ENCODE measurements at places on chromosomes 2 and 18.
A peak's percentile ranks its signal among the peaks of the same experiment; 100 is the strongest.

DNA sequence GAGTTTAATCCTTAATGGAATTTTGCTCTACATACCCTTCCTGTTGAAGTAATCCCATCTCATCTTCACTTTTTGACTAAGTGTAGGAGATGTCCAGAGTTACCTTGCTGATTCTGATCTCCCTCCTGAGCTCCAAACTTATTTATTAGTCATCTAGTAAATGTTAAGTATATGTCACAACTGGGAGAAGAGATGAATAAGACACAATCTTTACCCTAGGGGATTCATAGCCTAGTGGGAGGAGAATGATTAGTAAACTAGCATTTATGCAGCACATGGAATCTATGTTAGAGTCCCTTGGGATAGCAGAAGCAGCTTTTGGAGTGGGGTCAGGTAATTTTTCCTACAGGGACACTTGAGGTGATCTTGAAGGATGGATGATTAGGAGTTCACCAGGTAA, 20.7 kb downstream of the ACVR2A start:
- DNase-seq: no peak

DNA sequence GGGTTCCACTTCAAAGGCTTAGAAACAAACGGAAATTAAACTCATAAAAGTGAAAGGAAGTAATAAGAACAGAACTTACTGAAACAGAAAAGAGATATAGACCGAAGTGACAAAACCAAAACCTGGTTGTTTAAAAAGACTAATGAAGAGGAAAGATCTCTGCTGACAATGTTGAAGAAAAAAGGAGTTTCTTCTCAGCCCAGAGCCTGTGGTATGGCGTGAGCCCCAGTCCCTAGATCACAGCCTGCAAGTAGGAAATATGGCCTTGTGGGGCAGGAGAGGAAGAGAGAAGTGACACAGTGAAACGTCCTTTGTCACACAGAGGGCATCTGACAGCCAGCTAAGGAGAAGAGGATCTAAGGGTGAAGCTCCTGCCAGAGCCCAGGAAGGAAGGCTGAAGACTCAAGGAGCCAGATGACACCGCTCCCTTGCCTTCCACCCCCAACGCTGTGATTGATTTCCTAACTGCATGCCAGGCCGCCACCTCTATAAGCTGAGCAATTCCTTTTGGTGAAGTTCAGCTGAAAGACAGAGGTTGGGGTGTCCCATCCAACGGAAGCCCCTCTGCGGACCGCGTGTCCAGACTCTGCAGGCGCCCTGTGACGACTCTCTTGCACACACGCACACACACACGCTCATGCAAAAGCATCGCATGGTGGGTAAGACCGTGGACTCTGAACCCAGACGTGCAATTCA, 141.1 kb downstream of the HDAC4 start:
- no peak for DNase-seq

DNA sequence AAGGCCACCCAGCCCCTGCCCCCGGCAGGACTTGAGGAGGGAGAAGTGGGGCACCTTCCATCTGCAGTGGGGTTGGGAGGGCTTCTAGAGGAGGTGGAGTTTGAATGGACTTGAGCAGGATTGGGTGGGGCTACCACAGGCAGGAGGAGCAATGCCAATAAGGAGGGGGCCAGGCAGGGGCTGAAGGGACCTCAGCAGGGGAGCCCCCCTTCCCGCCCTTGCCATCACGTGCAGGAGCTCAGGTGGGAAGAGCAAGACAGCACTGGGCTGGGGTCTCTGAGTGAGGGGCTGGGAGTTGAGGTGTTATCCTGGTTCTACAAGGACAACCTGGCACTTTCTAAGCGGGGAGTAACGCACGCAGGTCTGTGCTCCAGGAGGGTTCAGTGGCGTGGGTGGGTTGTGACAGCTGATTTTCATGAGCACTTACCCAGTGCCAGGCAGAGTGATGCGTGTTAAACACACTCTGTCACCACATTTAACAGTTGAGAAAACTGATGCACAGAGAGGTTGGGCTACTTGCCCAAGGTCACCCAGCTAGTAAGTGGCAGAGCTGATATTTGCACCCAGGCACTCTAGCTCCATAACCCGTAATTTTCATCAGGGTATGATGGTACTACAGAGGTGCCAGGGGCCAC, 4.8 kb downstream of the CHRND start:
- DNase-seq: no peak

GRCh38 chr18:62632788-62633455, 82.4 kb upstream of the PHLPP1 start:
- no peak for DNase-seq

GRCh38 chr2:178230396-178230795, 36.1 kb downstream of the OSBPL6 start:
- DNase-seq: no peak

DNA sequence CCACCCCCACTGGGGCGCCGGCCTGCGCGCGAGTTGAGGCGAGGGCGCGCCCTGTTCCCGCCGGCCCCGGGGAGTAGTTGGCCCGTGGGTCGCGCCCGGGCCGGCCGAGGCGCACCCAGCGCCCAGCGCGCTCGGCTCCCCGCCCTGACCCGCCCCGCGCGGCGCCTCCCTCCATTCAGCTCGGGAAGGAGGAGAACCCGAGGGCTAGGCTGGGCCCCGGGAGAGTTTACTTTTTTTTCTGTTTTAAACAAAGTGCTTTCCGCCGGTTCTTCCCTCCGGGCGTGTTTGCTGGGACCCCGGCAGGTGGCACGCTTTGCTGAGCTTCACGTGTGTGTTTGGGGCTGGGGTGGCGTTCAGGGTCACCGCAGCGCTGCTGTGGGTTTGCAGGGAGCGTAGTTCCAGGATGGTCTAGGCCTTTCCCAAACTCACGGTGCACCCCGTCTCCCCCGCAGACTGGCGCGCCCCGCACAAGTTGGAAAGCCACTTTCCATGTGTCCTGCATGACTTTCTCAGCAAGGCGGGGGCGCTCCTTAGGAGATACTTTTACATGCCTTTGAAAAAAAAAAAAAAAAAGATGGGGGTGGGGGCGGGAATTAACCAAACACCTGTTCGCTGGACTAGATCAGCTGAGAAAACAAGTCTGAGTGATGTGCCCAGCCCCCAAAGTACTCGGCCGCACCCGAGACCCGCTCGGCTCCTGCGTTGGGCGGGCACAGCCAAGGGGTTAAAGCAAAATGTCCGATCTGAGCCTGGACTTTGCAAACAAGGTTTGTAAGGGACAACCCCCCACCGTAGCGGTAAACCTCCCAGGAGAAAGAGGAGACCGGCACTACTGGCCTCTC, 825 bp downstream of the ITGA6 start:
- DNase-seq: peak; percentile 63

DNA sequence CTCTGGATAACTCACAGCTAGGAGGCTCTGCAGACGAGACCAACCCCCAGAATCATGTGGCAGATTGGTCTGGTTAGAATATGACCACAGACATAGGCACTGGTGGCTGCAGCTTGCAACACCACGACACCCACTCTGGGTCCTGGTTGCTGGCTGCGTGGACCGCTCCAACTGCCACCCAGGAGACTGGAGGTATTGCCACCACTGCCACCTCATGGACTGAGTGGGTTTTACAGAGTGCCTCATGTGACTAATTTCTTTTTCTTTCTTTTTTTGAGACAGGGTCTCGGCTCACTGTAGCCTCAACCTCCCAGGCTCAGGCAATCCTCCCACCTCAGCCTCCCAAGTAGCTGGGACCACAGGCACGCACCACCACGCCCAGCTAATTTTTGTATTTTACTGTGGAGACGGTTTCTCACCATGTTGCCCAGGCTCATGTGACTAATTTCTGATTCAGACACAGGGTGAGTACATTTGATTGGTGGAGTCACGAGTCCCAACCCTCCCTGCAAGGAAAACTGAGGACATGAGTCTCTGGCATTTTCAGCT, 29.9 kb upstream of the NT5DC4 start:
- peak; percentile 83 for DNase-seq

DNA sequence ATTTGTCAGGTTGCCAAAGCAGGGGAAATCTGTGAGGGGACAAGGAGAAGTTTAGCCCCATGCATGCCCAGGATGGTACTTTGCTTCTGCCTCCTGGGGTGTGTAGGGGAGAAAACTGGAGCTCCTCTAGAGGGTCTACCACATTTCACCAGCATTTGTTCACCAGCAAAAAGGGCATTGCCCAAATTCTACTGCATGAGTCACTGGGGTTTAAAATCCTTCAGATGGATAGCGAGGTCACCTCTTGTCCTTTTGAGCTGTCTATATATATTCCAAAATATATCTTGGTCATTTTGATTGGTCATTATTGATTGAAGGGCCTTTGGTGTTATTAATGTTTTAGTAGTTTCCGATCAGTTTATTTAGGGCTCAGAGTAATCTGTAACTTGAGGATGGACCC, 18.7 kb downstream of the FHOD3 start:
- no peak for DNase-seq

GRCh38 chr2:35714883-35715282, 640.7 kb upstream of the CRIM1 start:
- DNase-seq: no peak

DNA sequence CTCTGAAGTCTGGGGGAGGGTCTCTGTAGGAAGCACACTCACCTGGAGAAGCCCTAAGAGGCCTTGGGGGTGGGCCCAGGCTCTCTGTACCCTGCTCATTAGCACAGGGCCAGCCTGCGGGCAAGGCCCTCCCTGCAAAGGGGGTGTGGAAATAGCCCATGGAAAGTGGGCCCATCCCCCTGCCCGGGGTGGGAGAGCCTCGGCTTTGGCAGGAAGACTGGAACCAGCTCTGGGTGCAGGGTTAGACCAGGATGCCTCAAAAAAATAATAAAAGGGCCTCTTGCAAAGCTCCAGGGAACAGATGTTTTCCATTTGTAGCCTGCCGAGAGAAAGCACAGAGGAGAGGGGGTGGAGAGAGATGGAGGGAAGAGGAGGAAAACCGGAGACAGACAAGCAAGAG, 98.7 kb downstream of the STPG4 start:
- no peak for DNase-seq

DNA sequence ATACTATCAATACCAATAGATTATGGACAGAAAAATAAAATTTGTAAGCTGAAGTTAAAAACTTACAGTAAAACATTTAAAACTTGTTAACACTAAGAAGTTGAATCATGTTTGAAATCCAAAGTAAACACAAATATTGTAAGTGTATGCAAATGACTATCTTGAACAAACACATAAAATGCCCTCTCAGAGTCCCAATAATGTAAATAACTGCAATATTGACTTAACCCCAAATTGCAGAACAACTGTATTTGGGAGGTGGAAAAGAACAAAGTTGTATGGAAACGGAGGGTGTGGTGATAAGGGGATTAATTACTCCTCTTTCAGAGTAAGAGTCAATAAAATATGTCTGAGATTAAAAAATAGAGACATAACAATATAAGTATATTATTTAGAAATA, 140.0 kb upstream of the NOL4 start:
- DNase-seq: no peak

- DNase-seq: no peak
Observed at GRCh38 chr2:157158111-157158510, 99.4 kb upstream of the GALNT5 start.

- DNase-seq: no peak
Observed at GRCh38 chr18:78830826-78831225, 148.8 kb upstream of the SALL3 start.

GRCh38 chr2:202382684-202383083, 6.6 kb downstream of the BMPR2 start:
- DNase-seq: no peak

GRCh38 chr2:166297951-166298350, 77.8 kb downstream of the SCN9A start:
- no peak for DNase-seq

- no peak for DNase-seq
Observed at GRCh38 chr18:36735130-36735529, 93.7 kb downstream of the TPGS2 start.

- no peak for DNase-seq
Observed at GRCh38 chr2:17617516-17617915, 77.0 kb downstream of the VSNL1 start.

DNA sequence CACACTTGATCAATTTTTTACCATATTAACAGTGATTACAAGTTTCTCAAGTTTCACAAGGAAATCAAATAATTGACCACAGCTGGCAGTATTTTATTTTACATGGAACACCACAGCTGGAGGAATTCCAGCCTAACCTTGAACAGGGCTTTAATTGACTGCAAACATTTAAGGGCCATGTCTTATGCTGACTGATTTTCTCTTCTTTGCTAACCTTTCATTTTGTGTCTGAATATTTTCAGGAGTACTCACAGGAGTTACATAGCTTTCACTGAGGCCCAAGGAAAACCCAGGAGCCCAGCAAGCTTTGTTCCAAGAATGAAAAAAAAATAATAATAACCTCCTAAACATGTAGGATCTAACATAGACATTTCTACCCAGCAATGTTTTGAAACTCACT, 49.6 kb downstream of the FRZB start:
- no peak for DNase-seq

- DNase-seq: no peak
Observed at GRCh38 chr2:45860136-45861121, 209.0 kb downstream of the PRKCE start.

Measured in D341Med (cell line).